ENCODE measurements at places on chromosomes 16 and 17.

DNA sequence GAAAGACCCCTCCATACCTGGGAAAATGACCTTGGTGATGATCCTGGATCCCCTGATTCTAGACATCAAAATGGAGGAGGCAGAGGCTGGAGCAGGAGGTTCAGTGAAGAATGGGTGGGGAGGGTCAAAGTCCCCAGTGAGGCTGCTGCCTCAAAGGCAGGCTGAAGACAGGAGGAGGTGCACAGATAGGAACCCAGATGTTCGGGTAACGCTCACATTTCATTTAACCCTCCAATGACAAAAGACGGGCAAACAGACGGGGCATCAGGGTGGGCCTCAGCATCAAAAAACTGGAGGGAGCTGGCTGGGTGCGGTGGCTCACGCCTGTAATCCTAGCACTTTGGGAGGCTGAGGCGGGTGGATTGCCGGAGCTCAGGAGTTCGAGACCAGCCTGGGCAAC lies at the start of gene ANKRD40CL:
ANKRD40CL (minus strand) TSS at position 73 of the 400 bp plus-strand sequence. CDS start 605 bp downstream, outside the sequence.
- DNase-seq: no peak

DNA sequence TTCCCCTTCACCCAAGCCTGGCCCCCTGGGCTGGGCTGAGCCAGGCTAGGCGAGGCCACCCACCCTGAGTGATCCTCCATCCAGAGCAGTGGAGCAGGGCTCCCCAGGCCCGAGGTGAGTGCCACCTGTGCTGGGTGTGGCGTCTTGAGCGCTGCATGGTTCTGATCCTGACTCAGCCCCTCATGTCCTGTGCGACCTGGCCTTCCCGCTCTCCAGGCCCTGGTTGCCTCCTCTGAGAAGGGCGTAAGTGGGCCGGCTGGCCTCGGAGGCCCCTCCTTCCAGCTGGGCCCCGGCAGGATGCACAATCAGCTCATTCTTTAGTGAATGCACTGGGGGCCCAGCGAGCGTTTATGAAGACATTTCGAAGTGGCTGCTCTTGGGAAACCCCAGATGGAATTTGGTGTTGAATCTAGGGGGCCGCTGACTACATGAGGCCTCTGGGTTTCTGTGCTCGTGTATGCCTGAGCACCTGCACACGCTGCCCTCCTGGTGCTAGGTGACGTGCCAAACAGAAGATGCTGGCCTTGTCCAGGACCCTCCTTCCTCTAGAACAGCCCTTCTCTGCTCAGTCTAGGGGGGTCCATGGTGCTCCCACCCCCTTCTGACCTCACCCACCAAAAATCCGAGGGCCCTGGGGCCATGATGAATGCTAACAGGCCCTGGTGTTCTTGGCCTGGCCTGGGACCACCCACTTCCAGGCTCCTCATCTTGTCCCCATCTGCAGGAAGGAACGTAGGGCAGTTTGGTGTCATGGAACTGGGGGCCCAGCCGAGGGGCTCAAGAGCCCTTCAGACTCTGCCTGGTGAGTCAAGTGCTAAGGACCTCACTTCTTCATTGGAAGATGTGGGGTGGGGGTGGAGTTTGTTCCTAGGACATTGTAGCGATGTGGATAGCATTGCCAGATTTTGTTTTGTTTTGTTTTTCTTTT lies 3.6 kb upstream of the TMEM92 start:
- no peak for DNase-seq

DNA sequence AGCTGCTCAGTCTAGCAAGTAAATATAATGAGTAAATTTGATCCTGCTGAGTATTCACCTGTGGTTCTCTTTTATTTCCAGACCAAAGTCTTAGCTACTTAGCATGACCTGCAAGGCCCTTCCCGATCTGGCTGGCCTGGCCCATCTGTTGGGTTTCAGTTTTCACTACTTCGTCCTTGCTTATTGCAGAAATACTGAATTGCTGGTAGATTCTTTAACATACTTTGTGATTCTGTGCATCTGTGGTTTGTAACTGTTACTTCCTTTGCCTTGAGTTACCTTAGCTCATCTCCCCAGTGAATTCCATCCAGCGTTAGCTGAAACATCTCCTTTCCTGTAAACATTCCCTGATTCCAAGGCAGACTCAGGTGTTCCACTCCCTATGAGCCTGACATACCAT lies 131.1 kb downstream of the PHKB start:
- no peak for DNase-seq

- no peak for DNase-seq
These were observed 637 bp downstream of the DHRS11 start for GRCh38 chr17:36592316-36592715.

- peak; percentile 3 for DNase-seq
These were observed at the start of gene CCL2 for GRCh38 chr17:34254651-34255380. Gene CCL2, plus strand, starts transcription at chr17:34255285. Its CDS starts 65 bp downstream, at chr17:34255350.

DNA sequence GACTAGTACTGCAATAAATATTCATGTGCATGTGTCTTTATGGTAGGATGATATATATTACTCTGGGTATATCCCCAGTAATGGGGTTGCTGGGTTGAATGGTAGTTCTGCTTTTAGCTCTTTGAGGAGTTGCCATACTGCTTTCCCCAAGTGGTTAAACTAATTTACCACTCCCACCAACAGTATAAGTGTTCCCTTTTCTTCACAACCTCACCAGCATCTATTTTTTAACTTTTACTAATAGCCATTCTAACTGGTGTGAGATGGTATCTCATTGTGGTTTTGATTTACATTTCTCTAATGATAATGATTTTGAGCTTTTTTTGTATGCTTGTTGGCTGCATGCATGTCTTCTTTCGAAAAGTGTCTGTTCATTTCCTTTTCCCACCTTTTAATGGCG lies 32.9 kb downstream of the ITGAM start:
- no peak for DNase-seq

- DNase-seq: no peak
These were observed at the start of gene ENPP7 for GRCh38 chr17:79730769-79731483. Gene ENPP7, plus strand, starts transcription at chr17:79730943. Its CDS starts 197 bp downstream, at chr17:79731140.

DNA sequence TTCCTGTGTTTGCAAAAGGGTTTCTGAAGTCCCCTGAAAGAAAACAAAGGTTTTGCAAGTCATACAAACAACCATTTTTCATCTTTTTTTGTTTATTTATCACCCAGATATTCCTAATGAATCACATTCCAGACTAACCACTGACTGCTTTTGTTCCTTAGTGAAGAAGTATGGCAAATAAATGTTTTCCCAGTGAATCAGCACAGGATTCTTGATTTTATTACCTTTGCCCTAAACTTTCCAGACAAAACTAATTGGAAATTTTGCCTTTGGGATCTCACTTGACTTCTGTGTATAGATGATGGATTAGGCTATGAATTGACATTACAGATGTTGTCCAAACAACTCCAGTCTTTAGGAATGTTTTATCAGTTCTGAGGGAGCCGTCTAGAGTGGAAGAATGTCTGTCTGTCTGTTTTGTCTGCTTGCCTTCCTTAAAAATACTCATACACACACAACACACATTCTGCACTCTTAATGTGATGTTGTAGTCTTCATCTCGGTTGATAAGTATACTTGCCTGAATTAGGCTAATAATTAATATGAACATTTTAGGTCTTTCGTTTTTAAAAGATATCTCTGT lies 48.9 kb downstream of the VMP1 start:
- DNase-seq: no peak

DNA sequence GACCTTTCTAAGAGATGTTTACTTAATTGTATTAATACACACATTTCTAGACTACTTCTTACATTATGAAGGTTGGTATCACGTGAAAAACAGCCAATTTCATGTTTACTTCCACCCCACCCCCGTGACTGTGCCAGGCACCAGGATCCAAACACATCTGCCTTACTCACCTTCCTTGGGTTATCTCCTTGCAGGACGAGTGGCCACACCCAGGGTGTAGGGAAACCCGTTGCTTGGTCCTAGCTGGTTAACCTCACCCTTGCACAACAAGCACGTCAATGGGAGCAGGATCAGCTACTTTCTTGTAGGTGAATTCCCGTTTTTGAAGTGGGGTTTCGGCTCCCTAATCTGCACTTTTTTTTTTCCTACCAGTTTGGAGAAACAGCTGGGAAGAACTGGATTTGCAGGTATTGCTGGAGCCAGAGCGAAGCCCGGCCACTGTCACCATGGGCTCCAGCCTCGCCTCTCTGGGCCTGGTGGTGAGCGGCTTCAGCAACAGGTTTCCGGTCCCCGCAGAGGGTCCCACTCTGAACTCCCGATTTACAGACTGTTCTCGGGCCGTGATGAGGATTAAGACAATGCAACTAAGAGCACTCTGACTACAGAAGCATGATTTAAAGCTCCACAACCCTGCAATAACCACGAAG lies 2.1 kb upstream of the UBB start:
- DNase-seq: no peak

GRCh38 chr16:4556112-4556511 lies at the start of gene C16orf96:
Gene C16orf96, plus strand, starts transcription at chr16:4556340. Its CDS starts 150 bp downstream, at chr16:4556490.
- DNase-seq: no peak

GRCh38 chr17:72984145-72984925 lies 108.2 kb downstream of the SLC39A11 start:
- no peak for DNase-seq

DNA sequence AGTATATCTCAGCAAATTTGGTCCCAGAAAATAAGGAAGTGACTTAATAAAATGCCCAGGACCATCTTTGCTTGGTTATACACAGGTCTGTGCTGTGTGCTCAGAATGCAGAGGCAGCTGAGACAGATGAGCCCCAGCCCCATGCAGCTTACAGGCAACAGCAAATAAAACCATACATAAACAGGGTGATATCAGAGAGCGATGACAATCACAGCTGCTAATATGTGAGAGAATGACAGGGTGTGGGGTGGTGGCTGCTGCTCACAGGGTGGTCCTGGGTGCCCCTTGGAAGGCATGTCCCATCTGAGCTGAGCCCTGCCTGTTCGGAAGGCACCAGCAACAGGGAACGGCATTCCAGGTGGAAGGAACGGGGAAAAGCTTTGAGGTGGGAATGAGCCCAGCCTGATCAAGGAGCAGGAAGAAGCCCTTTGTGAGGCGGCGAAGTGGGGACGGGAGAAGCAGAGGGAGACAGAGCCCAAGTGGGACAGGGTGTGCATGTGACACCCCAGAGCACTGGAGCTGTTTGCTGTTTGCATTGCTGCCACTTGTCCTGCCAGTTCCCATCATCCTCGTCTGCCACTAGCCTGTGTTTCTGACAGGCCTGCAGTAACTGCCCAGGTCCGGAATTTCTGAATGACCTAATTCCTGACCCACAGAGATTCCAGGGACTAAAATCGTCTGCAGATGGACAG lies 150.5 kb downstream of the KATNIP start:
- no peak for DNase-seq

- peak; percentile 77 for DNase-seq
These were observed 63.3 kb downstream of the TUBD1 start for GRCh38 chr17:59829217-59830006.

- DNase-seq: no peak
These were observed 94.3 kb downstream of the MAP2K6 start for GRCh38 chr17:69508814-69509213.

DNA sequence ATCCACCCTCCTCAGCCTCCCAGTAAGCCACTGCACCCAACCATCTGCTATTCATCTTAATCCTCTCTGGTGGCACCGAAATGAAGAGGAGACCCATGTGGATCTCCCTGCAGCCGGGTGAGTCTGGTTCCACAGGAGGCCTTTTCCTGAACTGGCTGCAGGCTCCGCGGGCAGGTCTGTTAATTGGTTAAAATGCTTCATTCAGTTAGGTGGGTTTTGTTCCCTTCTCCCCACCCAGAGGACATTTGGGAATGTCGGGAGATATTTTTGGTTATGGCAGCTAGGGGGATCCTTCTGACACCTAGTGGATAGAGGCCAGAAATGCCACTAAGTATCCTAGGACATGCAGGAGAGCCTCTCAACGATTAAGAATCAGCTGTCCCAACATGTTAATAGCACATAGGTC lies 16.7 kb downstream of the C16orf54 start:
- peak; percentile 54 for DNase-seq

- DNase-seq: no peak
These were observed 89.1 kb downstream of the TBC1D16 start for GRCh38 chr17:79946352-79947231.

DNA sequence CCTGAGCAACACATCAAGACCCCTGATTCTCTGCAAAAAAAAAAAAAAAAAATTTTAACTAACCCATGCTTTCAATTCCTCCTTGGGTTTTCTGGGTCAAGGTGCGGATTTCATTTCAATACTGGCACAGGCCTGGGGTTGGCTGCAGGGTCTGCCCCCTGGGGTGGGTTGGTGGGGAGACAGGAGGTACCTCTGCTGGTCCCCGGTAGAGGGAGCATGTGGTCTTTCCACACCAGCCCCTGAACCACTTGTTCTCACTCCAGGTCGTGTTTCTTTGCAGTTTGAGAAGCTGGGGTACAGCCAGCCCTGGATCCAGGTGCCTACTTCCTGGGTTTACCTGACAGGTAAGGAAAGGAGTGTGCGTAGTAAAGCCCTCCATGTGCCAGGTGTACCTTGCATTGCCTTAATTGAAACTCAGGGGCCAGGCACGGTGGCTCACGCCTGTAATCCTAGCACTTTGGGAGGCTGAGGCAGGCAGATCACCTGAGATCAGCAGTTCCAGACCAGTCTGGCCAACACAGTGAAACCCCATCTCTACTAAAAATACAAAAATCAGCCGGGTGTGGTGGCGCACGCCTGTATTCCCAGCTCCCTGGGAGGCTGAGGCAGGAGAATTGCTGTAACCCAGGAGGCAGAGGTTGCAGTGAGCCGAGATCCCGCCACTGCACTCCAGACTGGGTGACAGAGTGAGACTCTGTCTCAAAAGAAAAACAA lies 21.8 kb downstream of the SDR42E2 start:
- no peak for DNase-seq

- DNase-seq: no peak
These were observed 2.1 kb upstream of the ZG16B start for GRCh38 chr16:2827831-2828520.

GRCh38 chr17:83057793-83058265 lies 21.6 kb upstream of the METRNL start:
- DNase-seq: no peak

- no peak for DNase-seq
These were observed 63.2 kb downstream of the IQCK start for GRCh38 chr16:19781226-19781625.

- no peak for DNase-seq
These were observed 43.4 kb downstream of the CCDC42 start for GRCh38 chr17:8701221-8701620.

GRCh38 chr17:31834448-31834847 lies 24.6 kb downstream of the COPRS start:
- DNase-seq: no peak

DNA sequence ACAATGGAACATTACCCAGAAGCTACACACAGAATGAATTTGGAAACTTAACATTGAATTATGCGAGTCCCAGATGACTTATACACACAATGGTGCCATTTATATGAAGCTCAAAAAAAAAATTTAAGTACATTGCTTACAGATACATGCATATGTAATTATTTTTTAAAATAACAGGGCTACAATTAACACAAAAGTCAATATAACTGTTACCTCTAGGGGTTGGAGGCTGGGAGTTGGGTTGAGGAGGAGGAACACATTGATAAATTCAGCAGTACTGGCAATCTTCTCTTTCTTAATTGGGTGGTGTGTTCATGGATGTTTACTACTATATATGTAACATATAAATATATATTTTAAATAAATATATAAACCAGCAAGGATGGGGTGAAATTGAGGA lies 1.1 kb downstream of the ZNF23 start:
- no peak for DNase-seq

DNA sequence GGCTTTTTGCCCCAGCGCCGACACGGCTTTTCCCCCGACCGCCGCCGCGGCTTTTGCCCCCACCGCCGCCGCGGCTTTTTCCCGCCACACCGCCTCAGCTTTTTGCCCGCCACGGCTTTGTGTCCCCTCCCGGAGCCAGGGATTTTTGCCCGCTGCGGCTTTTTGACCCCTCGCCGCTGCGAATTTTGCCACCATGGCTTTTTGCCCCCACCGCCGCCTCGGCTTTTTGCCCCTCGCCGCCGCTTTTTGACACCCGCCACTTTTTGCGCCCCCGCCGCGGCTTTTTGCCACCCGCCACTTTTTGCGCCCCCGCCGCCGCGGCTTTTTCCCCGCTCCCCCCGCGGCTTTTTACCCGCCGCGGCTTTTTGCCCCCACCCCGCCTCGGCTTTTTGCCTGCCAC lies 1342.5 kb downstream of the TP53TG3F start:
- DNase-seq: no peak

Measured in NCI-H1092 treated with DMSO at 0.1 percent for 48 hours (cell line).